Activated gamma-delta T cell treated with Interleukin-2 at 50 U/mL for 16 hours (primary cell): ENCODE measurements at places on chromosomes 5 and 9.

DNA sequence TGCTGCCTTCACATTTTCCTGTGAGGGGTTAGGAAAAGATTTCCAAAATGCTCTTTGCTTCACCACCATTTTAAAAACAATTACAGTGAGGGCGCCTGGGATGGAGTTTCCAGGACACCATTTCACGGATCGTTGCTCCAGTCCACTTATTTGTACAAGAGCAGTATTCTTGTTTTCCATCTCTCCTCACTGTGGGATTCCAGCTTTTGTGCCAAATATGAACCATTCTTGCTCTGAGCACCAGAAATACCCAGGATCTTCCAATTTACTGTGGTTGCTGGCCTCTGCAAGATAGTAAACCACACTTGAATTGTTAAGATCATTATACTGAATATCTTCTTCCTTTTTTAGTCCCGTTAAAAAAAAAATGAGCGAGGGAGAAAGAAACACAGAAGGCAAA lies 899.5 kb downstream of the TLE1 start:
- no peak for DNase-seq

- no peak for DNase-seq
These were observed 103.5 kb downstream of the GCNT1 start for GRCh38 chr9:76562511-76562911.

DNA sequence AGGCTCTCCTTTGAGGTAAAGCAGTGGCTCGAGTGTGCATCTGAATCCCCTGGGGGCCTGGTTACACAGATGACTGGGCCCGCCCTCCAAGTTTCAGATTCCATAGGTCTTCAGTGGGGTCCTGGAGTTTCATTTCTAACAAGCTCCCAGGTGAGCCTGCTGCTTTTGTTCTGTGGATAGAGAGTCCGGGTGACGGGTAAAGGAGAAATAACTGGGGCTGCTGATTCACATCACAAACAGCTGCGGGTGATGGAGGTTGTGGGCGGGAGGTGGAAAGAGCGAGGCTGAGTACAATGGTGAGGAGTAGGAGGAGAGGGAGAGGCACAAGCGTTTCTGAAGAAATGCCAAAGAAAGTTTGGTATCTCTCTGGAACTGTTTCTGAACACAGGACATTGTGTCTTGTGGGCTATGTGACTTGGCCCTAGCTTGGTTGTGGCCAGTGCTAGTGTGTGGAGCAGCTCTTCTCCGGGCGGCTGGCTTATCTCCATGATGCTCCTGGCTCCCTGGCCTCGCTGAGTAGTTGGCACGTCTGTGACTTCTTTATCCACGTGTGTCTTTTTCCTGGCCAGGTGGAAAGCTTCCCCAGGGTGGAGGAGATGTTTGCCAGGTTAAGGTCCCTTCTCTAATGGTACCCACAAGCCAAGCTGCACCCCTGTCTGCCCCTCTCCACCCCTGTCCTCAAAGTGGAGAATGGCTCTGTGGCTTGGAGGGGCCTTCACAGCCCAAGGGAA lies 61.7 kb downstream of the HSPA4 start:
- DNase-seq, result no peak

DNA sequence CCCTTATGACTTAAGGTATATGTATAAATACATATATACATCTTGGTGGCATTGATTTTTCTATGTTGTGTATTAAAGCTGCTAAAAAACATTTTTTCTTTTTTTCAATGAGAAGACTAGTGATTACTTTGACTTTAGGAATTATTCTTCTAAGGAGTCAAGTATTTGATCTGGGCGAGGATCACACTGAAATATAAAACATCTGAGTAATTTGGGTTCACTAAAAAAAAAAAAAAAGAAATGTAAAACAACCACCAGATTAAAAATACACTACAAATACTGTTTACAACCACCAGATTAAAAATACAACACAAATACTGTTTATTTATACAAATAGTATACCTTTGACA lies 9.0 kb downstream of the UBAP1 start:
- no peak for DNase-seq

- no peak for DNase-seq
These were observed 132.9 kb downstream of the SUSD1 start for GRCh38 chr9:112042244-112042638.

DNA sequence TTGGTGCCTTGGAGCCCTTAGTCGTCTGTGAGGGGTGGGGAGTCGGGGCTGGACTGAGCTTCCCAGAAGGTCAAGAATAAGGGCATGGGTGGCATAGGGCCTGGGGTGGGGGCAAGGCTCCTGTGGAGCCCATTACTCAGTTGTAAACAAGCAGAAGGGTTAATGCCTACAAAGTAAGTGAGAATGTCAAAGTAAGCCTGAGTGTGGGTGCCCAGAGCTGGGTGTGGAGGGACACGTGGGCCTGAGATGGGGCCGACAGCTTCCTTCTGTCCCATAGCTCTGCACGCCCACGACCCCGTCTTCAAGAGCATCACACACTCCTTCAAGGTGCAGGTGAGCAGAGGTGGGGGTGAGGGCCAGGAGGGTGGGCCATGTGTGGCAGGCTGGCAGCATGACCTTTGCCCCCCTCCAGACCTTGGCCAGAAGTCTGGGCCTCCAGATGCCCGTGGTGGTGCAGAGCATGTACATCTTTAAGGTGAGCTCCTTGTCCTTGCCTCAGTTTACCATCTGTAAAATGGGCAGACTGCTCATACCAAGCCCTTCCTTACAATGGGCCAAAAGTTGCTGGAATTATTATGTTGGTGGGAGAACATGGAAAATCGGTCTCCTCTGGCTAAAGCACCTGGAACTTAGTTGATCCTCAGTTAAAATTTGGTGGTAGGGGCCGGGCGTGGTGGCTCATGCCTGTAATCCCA lies 11.1 kb downstream of the DOLK start:
- DNase-seq, result no peak

GRCh38 chr5:55113327-55113726 lies 10.9 kb downstream of the GZMA start:
- DNase-seq, result no peak

DNA sequence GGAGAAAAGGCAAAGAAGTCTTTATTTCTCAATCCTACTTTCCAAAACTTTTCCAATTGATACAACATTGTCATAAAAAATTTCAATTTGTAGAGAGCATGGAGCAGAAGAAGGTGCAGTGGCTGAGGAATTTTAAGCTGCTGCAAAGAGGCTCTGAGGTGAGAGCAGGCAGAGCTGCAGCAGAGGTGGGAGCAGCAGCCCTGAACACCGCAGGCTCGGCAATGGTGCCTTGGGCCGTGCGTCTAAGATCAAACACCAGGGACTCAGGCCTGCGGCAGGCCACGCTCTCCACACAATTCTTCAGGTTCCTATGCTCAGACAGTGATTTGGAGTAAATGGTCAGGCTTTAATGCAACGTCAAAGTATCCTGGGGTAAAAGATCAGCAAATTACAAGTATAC lies 46.3 kb downstream of the SIL1 start:
- no peak for DNase-seq

DNA sequence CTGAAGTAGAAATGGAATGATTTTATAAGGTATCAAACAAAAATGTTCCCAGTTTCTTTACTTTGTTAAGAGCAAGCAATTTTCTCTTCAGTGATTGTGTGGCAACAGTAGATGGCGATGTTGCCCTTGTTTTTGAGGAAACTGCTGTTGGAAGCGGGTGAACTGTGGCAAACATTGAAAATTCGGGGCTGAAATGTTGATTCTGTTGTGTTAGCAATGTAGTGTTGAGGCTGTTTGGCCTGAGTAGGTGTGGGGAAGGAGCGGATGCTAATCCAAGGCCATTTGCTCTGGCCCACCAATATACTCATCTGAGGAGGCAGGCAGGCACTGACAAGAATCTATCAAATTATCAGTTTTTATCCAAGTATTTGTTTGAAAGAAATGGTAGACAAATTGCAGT lies 129.8 kb downstream of the SLC12A2 start:
- DNase-seq, result no peak

GRCh38 chr5:52746539-52746938 lies 41.2 kb upstream of the ITGA1 start:
- DNase-seq, result no peak

- DNase-seq, result no peak
These were observed 669 bp downstream of the IL13 start for GRCh38 chr5:132658381-132659302.

GRCh38 chr9:24616863-24617262 lies 71.2 kb upstream of the IZUMO3 start:
- no peak for DNase-seq

DNA sequence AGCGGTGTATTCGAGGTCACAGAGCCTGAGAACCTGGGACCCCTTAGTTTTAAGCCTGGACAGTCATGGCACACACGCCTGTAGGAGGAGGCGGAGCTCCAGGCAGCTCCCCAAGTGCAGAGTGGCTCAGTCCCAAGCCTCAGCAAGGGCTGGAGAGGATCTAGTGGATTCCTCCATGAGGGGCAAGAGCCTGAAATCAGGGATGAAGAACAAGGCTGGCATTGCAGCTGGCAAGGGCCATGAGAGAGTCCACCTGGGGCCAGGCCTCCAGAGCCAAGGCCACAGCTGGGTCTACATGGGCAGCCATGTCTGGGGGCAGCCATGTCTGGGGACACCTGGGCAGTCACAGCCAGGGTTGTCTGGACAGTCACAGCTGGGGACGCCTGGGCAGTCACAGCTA lies 21.9 kb downstream of the ADAMTSL2 start:
- DNase-seq, result no peak

GRCh38 chr9:111516061-111516465 lies 8.9 kb upstream of the ZNF483 start:
- DNase-seq, result no peak

DNA sequence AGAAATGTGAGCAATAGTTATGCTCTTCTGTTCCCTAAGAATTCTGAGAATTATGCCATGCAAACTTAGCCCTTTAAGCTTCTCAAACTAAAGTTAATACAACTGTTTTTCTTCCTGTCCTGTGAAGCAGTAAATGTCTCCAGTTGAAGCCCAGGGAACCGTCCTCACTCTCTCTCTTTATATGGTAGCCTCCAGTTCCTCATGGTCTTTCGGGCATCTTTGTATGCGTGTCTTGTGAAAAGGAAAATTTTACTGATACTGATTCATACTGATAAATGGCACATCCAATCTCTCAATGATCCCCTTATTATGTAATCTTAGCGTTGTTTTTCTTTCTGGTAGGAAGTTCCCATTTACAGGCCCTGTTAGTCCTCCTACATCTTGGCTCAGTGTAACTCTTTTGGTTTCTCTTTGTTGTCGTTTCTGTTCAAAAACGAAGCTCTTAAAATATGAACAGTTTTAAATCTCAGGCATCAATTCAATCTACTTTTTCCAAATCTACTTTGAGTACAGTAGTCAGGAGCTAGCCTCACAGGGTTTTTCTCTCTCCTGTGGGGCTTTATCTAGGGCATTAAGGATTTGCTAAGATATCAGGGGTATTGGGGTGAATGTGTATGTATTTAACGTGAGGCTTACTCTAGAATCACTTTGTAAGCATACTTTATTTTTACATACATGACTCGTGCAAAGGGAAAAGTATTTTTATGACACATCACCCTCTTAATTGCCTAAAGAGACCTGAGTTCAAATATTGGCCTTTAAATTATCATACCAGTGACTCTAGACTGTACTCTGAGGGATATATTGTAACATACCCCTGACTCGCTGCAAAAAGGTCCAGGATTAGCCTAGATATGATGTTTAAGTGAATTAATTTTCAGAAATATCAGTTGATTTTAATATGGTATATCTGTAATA lies 258.0 kb downstream of the NR3C1 start:
- DNase-seq, result no peak

DNA sequence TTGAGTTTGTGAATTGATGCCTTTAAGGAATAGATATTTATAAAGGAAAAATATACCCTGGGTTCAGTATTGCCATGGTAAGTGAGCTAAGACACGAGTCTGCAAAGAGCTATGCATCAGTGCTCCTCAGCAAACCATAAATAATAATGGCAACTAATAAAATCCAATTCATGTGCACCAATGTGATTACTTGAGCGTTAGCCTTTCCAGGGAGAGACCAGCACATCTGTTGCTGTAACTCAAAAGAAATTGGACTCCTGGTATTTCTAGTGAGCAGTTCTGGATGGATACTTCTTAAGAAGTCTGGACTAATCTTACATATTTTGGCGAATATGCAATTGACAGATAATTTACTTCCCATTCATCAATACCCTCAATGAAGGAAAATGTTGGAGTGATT lies 373.3 kb downstream of the ARHGEF28 start:
- no peak for DNase-seq

DNA sequence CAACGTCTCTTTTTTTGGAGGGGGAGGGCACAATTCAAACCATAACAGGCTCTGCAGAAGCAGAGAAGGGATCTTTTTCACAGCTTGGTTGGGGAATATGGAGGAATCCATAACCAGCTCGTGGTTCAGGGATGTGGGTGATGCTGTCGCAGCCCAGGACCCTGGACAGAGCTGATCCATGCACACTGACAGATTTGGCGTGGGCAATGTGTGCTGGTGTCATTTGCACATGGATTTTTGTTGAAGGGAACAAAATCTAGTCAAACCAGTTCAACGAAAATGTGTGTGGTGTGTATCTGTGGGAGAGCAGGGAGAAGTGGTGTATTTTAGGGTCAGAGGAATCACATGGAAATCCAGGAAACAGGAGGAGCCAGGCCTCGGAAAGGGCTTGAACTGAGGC lies 4.2 kb downstream of the DOCK2 start:
- DNase-seq, result no peak

- DNase-seq, result no peak
These were observed 318.8 kb downstream of the PIK3R1 start for GRCh38 chr5:68534131-68534940.

- no peak for DNase-seq
These were observed 17.6 kb downstream of the RAPGEF1 start for GRCh38 chr9:131722255-131722654.

- DNase-seq, result no peak
These were observed 39.5 kb upstream of the IQGAP2 start for GRCh38 chr5:76363352-76364225.

DNA sequence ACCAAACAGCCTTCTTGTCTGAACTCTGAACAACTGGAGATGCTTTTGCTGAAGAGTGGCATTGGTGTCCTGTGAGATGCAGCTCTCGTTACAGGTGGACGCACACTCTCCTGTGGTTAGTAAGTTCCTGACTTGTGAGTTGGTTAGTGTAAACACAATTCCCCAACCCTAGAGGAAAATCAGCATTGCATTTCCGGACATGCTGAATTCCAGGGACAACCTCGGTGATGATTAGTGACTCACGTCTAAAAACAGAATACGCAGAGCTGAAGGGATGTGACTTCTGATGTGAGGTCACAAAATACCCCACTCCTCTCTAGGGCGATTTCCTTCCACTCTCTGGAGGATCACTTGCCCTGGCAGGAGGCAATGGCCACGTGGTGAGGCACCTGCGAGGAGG lies 5.0 kb downstream of the OR2V2 start:
- DNase-seq, result no peak

- DNase-seq, result no peak
These were observed 6.0 kb upstream of the SIL1 start for GRCh38 chr5:139204196-139204595.
